Dermis microvascular lymphatic vessel endothelial cell (primary cell): ENCODE measurements at places on chromosomes 13 and 19. TPM values are rescaled to one million over a fixed set of nuclear protein-coding genes. Genes with fewer than 3 reads are reported as not detected.

DNA sequence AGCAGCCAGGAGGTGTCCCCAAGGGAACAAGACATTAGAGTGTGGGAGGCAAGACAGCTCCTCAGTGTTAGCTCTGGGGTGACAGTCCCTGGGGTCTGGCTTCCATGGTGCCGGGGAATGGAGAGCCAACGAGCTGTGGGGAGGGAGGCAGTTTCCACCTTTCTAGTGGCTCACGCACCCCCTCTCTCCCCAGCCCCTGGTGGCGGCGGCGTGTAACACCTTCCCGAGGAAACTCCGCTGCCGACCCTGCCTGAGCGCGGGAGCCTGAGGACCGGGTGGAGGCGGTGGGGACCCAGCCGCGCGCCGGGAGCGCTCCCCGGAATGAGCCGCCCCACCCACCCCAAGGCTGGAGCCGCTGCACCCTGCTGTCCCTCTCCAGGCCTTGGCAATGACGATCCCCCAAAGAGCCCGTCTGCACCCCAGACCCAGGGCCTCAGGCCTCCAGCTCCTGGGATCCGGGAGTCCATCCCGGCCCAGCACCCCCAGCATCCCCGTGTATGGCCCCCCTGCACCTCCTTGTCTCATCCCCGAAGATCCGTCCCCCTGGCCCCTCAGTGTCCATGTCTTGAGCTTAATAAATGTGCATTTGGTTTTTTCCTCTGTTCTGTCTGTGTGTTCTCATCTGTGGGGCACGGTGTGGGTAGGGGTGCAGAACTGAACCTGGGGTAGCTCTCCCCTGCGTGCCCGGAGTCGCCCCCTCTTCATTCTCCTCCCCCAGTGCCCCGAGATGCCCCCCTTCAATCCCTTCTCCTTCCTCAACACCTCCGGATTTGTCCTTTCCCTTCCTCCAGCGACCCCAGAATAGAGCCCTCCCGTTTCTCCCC is 622 bp upstream of the FXYD5 start:
- DNase-seq: no peak

GRCh38 chr19:51093510-51094345 is 11.0 kb upstream of the KLK14 start:
- peak; percentile 23 for DNase-seq

DNA sequence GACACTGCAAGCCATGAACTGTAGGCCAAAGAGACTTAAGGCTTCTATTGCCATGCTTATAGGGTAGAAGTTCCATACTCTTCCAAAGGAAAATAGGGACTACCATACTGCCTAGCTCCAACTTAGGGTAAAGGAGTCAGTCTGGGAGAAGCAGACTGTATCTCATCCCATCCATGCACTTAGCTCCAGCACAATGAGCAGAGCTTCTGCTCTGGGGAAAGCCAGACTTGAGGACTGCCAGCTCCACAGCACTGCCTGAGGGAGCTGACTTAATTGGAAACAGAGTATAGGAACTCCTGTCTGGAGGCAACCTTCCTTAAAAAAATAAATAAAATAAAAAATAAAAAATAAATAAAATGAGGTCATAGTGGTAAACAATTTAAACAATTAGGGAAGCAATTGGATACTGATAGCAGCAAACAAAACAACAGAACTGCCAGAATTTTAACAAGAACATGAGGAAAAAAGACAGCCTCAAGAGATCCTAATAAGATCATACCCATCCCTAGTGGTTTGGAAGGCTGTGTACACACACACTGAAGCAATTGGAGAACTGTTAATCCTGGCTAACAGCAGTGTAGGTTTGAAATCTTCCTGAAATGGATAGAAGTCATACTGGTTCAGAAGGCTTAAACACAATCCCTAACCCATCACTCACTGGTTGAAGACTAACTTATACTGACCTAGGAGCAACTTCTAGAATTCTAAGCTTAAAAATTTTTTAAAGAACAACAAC is 550.1 kb downstream of the TBC1D4 start:
- no peak for DNase-seq

GRCh38 chr19:45568732-45569131 is 15.9 kb downstream of the OPA3 start:
- no peak for DNase-seq

- no peak for DNase-seq
Observed at GRCh38 chr19:46390121-46390858, 23.1 kb downstream of the CCDC8 start.

- no peak for DNase-seq
Observed at GRCh38 chr19:13770013-13770635, 4.1 kb upstream of the C19orf53 start.

DNA sequence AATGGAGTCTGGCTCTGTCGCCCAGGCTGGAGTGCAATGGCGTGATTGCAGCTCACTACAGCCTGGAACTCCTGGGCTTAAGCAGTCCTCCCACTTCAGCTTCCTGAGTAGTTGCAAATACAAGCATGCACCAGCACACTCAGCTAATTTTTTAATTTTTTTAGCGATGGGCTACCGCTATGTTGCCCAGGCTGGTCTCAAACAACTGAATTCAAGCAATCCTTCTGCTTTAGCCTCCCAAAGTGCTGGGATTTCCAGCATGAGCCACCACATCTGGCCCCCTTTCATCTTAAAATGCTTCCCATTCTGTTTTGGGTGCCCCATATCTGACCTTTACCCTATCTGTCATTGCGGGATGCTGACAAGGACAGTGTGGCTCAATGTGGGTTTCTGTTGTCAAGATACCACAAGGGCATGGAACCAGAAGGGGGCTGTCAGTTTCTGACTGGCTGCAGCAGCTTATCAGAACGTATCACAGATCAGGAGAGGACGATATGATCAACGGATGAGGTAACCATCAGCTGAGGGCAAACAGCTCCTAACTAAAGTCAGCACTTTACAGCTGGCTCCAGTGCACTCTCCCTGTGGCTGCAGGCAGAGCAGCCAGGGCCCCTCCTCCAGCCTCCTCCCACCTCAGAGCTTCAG is 32.4 kb downstream of the GPR42 start:
- DNase-seq: no peak

- DNase-seq: no peak
Observed at GRCh38 chr13:112065867-112066623, 904 bp upstream of the SOX1 start.

GRCh38 chr13:111527614-111528229 is 207.3 kb downstream of the TEX29 start:
- DNase-seq: no peak

- DNase-seq: no peak
Observed at GRCh38 chr13:50844084-50844875, 788 bp upstream of the DLEU7 start.

DNA sequence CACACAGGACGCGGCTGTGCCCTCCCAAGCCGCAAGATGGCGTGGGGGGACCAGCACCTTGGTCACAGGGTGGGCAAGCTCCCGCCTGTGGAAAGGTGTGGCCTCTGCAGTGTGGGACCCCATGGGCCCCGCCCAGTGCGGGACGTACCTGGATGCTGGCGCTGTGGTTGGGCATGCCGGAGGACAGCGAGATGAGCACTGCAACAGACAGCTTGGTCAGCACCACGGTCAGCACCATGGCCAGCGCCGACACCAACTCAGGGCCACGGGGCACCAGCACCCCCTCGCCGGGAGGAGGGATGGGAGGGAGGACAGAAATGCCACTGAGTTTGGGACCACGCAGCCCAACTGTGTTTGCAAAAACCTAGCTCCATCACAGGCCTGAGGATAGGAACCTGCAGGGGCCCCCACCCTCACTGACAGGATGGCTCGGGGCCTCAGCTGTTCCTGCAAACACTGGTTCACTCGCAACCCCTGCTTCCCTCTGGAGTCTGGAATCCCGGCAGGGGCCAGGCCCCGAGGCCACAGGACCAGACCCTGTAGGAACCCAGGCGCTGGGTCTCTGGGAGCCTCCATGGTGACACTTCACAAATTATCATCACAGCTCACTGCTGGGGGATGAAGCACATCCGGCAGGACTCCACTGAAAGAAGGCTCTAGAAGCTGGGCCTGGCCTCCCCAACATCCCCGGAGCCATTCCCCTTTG is 27.1 kb downstream of the IZUMO4 start:
- DNase-seq: peak; percentile 23

GRCh38 chr13:62432906-62433305 is 1017.3 kb upstream of the PCDH20 start:
- DNase-seq: no peak

DNA sequence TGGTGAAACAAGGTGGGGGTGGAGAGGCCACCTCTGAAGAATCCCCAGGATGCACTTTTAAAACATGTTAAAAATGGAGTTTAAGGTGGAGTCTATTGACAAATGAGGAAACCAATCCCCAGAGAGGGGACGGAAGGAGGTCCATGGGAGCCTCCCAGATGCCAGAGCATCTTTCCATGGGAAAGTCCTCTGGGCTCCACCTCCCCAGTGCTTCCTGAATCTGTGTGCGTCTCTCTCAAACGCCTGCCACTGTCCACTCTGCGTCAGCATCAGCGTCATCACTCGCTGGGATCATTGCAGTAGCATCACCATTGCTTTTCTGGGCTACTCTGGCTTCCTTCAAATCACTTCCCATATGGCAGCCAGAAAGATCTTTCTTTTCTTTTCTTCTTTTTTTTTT is 6.2 kb downstream of the GPR4 start:
- no peak for DNase-seq

DNA sequence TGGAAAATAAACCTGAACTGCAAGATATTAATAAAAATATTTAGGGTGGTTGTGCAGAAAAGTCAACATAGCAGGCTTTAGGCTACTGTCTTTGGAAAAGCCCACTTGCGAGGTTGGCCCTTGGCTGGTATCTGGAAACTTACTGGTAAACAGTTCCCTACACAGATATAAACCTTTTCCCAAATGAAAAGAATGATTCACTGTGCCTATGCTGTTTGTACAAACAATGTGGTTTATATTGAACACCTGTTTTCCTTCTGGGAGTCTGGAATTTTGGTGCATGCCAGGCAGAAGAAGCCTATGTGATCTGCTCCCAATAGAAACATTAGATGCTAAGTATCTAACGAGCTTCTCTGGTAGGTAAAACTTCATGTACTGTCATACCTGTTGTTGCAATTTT is 29.7 kb upstream of the SOHLH2 start:
- DNase-seq: no peak

DNA sequence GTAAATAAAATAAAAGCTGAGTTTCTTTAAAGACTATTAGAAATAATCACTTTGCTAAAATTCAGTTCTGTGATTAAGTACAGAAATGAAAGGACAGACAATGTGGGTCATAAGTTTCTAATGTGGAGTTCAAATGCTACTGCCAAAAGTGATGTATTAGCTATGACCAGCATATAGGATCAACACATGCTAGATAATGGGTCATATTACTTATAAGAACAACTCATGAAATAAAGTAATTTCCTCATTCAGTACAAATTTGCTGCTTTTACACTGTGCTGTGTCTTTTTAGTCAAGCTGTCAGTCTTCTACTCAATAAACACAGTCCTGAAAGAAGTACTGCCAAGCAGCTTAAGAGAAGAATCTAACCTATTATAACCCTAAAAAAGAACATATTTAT is 135.2 kb downstream of the VWA8 start:
- no peak for DNase-seq

- DNase-seq: no peak
Observed at GRCh38 chr13:26299168-26299750, 45.3 kb downstream of the CDK8 start.

DNA sequence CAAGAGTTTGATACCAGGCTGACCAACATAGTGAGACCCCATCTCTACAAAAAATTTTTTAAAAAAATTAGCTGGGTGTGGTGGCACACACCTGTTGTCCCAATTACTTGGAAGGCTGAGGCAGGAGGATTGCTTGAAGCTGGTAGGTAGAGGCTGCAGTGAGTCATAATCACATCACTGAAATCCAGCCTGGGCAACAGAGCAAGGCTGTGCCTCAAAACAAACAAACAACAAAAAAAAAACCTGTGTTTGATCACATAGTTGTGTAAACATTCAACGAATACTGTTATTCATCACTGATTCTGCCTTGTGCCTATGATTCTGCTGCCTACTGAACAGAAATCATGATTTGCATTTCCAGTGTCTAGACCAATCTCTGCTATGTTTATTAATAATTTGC is 134.0 kb downstream of the TBC1D4 start:
- DNase-seq: no peak

DNA sequence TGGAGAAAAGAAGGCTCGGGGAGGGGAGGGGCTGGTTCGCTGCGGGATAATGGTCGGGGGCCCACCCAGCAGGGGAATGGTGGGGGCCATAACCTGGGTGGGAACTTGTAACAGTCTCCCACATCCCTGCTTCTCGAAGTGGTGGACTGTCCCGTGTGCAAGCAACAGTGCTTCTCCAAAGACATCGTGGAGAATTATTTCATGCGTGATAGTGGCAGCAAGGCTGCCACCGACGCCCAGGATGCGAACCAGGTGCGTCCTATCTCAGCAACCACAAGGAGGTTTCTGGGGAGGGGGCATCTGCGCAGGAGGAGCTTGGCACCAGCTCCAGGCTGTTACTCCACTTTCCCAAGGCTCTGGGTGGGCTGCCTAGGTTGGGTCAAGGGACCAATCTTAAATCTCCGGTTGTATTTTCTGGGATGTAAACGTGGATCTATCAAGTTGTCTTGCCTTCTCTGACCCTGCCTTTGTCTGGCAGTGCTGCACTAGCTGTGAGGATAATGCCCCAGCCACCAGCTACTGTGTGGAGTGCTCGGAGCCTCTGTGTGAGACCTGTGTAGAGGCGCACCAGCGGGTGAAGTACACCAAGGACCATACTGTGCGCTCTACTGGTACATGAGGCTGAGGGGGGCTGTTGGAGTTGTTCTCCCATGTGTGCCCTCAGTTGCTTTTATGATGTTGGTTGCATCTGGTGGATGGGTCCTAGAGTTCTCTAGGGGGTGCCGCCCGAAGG is 1.6 kb downstream of the TRIM28 start:
- DNase-seq: no peak

DNA sequence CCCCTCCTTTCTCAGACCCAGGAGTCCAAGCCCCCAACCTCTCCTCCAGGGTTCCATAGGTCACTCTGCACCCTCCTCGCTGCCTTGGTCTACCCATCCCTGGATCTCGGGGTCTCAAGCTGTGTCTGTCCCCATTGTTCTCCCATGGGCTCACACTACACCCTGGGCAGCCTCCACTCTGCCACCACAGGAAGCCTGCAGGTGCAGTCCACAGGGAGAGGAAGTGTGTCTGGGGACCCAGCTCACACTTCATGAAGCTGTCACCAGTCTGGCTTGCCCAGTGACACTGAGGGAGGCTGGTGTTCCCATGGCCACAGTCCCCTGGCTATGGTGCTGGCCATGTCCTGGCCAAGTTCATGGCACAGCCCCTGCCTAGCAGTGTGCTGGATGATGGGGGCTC is 5.3 kb downstream of the NECTIN2 start:
- peak; percentile 50 for DNase-seq

GRCh38 chr19:48510421-48511268 is 990 bp downstream of the LMTK3 start:
- peak; percentile 51 for DNase-seq

GRCh38 chr13:35595181-35595580 is 118.7 kb upstream of the MAB21L1 start:
- DNase-seq: no peak

Gene C2CD4C
- total RNA-seq: 3.7 and 7.2 TPM in 2 replicates

Gene TMPRSS9
- total RNA-seq: not detected in 2 replicates

Gene MYO16
- total RNA-seq: not detected in 2 replicates

Gene ZNF578
- total RNA-seq: 0.64 and 1.4 TPM in 2 replicates

Gene OPA3
- 4.1 and 5.6 TPM in 2 replicates for total RNA-seq

Gene DIRAS1
- total RNA-seq: 0.13 TPM in 2 replicates

Gene ANGPTL8
- not detected in 2 replicates for total RNA-seq

Gene VSTM2B
- not detected in 2 replicates for total RNA-seq

Gene CDC42EP5
- total RNA-seq: 42.6 and 112 TPM in 2 replicates

Gene KASH5
- total RNA-seq: not detected in 2 replicates
